ENCODE measurements at places on chromosomes 1 and 21.

- no peak for DNase-seq
Measured at GRCh38 chr21:15688809-15689208, 41.0 kb upstream of the USP25 start.

DNA sequence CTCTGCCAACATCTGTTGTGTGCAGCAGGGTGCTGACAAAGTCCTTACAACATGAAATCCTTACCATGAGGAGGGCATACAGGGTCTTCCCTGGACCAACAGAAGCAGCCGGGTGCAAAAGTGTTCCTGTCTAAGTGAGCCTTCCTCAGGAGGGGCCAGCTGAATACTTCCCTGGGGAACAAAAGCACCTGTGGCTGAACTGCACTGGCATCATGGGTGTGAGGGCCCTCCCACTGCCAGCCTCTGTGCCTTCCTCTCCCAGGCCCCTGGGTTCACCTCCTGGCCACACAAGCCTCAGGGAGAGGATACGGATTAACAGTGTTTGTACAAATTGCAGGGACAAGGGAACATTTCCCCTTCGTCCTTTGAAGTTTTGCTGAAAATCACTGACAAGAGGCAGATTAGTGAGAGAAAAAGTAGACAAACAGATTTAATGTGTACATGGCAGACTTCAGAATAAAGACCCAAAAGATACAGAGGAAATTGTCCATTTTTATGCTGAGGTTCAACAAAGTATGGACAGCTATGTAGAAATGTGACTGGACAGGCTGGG, 91.0 kb upstream of the PPM1J start:
- no peak for DNase-seq

- DNase-seq = no peak
Measured at GRCh38 chr1:116722016-116722838, 32.0 kb upstream of the CD2 start.

GRCh38 chr1:97097404-97097925, 375.9 kb downstream of the PTBP2 start:
- no peak for DNase-seq

GRCh38 chr21:44614161-44614631, 2.3 kb downstream of the KRTAP10-8 start:
- DNase-seq = no peak

GRCh38 chr1:147084273-147085096, 87.8 kb downstream of the PRKAB2 start:
- peak; percentile 61 for DNase-seq

- DNase-seq = peak; percentile 77
Measured at GRCh38 chr1:89842567-89843272, 21.9 kb downstream of the LRRC8D start.

DNA sequence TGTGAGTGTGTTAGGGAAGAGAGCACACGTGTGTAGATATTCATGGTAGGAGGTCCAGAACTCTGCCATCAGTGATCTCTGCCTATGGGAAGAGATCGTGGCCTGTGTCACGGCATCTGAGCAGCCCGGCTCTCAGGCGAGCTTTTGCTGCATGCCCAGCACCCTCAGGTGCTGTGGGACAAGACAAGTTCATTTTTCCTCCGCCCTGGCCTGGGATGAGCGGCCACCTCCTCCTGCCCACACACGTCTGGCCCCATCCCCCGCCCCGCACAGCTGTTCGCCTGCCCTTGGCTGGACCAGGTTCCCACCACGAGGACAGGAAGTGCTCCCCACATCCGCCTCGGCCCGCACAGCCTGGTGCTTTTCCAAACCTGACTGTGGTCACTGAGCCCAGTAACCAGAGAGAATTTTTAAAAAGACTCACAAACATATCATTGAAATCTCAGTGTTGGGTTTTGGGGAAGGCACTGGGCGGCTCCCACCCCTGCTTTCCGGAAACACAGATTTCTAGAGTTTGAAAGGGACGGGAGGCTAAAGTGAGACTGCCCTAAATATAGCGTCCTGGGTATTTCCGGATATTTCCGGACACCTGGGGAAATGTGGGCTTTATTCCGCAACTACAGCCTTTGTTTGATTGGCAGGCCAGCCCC, 18.0 kb downstream of the BMP8A start:
- no peak for DNase-seq

DNA sequence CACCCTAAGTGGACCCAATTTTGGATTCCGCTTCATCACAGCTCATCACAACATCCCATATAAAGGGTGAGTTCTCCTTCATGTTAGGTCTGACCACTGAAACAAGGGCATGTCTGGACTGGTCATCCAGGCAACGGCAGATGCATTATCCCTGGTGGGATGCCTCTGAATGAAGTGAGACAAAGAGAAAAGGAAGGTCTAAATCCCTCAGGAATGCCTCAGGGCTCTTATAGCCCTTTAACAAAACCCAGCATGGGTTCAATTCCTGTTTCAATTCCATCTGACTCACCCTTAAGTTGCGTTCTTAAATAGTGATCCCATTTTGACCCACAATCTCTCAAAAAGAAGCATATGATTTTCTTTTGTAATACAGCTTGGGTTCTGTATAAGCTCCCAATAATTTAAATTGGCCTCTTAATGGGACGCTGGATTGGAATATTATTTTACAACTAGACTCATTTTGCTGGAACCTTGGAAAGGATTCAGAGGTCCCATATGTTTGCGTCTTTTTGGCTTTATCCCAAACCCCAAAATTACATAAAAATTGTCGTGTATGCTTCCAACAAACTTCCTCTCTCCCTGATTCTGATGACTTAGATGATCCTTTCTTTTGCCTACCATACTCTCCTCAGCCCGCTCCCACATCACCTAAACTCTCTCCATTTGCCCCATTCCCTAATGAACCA, 287.4 kb upstream of the ZP4 start:
- no peak for DNase-seq

- DNase-seq = no peak
Measured at GRCh38 chr1:9093581-9093980, 24.1 kb upstream of the SLC2A5 start.

DNA sequence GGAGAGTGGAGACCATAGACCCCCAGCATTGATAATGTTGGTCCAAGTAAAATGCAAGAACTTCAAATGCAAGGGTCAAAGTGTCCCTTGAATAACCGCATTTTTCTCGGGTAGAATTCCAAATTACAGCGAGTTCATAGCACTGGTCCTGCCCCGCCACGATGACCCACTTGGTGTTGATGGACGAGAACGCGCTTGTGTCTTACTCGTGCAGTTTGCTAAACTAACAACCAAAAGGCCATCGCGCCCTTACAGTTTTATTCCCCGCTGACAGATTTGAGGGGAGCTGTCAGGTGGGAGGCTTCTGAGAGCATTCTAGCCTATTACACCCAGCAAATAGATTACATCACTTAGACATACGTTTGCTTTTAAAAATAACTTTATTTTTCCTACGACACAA, 17.3 kb upstream of the TSPEAR start:
- DNase-seq = no peak

DNA sequence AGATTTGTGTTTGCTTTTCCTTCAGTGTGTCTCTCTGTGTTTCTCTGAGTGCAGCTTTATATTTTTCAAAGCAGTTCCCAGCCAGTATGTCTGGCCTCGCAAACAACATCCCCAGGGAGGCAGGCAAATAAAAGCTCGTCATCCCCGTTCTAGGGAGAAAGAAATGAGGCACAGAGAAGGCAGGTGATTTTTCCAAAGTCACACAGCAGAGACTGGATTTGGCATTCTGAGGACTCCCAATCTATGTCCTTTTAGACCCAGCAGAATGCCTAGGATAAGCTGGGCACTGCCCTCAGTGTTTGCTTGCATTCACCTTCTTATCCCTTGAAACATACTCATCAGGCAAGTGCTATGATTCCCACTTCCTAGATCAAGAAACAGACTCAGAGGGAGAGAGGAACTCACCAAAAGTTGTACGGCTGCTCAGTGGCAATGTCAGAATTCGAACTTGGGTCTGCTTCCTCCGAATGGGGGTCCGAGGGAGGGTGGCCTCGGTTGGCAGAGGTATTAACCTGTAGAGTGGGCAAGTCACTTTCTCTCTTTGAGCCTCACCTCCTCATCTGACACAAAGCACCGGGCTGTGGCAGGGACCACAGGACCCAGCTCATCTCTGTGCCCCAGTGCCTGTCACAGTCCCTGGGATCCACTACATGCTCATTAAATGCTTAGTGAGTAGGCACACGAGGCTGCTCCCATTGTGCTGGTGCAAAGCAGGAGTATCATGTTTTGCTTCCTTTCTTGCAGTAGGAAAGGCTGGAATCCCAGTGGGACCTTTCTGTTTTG, 4.2 kb downstream of the RAP1GAP start:
- no peak for DNase-seq

DNA sequence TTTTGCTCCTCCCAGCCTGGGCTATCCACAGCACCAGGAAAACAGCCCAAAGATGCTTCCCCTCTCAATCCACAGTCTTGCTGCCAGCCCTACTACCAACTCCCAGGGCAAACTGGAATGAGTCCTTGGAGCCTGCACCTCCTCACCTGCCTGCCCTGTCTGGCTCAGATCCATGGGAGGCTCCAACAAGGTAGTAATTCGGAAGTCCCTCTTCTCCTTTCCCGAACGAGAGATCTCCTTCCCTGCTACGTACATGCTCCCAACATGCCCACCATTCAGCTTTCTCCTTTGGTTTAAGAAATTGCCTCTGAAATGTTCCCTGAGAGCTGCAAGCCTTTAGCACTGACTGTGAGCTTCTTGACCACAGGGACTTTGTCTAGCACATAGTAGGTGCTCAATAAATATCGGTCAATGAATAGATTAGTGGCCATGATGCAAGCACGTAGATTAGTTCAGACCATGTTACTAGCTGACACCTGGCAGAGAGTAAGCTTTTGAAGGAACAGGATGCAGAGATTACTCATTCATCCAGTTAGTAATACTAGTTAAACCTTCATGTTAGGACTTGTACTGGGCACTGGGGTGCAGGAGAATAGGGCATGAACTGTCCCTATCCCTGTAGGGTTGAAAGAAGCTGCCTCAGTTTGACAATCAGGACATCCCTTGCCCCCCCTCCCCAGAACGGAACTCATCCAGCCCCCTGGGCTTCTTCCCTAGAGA, 80.1 kb downstream of the DISP3 start:
- DNase-seq = peak; percentile 81

GRCh38 chr21:42096566-42096965, 25.4 kb downstream of the UMODL1 start:
- no peak for DNase-seq

DNA sequence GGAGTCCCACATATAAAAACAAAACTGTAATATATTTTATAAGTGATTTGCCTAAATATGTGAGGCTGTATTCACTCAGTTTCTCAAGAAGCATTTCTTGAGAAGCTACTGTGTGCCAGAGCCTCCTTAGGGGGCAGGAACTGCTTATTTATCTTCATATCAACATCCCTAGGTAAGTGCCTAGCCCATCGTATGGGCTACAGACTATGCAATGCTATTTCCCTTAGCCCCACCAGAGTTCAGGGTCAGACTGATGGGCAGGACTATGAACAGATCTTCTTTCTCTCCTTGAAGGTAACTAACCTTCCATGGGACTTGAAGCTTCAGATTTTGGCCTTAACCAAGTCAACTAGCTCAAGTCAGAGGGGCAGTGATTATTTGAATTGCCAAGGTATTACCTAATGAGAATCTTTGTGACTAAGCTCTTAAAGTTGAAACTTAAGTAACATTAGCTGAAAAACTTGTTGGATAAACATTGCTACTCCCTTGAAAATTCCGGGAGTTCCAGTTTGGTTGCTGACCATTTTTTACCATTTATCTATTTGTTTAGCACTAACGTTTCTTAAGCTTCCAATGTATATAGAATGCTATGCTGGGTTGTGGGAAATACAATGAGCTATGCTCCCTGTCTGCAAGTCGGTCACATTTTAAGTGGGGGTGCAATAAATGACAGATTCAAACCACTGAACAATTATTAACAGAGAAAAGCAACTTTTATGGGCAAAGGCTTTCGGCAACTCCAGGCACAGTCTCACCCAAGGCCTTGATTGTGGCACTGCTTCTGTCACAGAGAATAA, 85.2 kb downstream of the GPR88 start:
- no peak for DNase-seq

DNA sequence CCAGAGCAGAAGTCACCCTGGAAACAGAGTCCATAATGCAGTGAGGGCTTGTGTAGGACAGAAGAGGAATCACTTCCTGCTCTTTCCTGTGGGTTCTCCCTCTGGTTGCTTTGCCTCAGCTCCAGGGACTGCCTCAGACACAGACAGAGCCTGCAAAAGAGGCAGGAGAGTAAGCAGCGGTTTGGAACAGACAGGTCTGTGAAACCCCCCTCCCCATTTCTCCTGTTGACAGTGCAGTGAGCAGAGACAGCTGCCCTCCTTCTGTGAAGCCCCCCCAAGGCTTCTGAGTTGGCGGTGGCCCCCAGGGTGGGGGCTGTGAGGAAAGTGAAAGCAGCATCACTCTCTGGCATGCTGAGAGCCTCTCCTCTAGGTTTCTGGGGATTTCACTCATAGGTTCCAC, 53.0 kb downstream of the MAB21L3 start:
- no peak for DNase-seq

GRCh38 chr1:153393926-153394325, 3.1 kb upstream of the S100A8 start:
- no peak for DNase-seq

- DNase-seq = no peak
Measured at GRCh38 chr1:185309566-185309965, 7.5 kb downstream of the IVNS1ABP start.

DNA sequence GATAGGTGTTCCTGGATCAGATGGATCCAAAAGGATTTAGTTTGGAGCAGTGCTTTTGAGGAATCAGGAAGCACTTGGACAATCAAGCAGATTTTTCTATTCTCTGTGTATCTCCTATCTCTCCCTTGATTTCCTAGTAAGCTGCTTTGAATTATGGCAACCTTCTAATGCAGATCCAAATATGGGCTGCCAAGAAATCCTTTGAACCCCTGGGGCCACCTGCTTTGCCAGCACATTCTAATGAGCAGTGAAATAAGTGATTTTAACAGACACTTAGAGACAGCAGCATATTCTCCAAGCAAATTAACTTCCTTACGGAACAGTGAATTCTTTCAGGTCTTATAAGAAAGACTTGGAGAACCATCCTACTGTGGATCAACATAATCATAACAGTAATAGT, 195.4 kb downstream of the GPR52 start:
- DNase-seq = no peak

DNA sequence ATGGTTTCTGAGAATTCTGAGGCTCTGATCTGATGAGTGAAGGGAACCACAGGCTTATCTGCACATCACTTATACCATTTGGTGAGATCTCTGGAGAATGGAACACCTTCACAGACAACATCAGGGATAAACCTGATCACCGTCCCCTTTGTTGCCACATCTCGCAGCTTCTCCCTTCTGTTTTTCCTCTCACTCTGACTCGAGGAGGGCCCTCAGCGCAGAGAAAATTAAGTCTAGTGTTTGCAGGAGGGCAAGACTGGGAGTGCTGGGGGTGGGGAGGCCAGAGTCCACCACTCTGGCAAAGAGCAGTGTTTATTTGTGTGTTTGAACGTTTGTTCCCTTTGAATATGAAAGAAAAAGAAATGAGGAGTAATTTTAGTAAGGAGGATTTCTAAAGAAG, 29.0 kb upstream of the BATF3 start:
- DNase-seq = no peak
